SJCRH30 (cell line): ENCODE measurements at places on chromosomes 2 and 18. TPM values are rescaled to one million over a fixed set of nuclear protein-coding genes. Genes with fewer than 3 reads are reported as not detected.

Gene ANXA4
- total RNA-seq, result 2.8 and 4.7 TPM in 2 replicates

Gene IL36A
- not detected in 2 replicates for total RNA-seq

Gene GKN1
- not detected in 2 replicates for total RNA-seq

Gene NT5DC4
- not detected in 2 replicates for total RNA-seq

Gene SLC1A4
- 2.6 and 3.5 TPM in 2 replicates for total RNA-seq

Gene OLA1
- total RNA-seq, result 213 and 231 TPM in 2 replicates

Gene NAT8
- total RNA-seq, result not detected in 2 replicates

Gene DSG4
- total RNA-seq, result not detected in 2 replicates

- H3K27me3 ChIP-seq, result no peaks in the 10 kb centered on the region
- H3K27ac ChIP-seq, result no peak overlapping the region
- no peak overlapping the region for H3K4me3 ChIP-seq
These were observed 18.0 kb downstream of the KLF11 start for GRCh38 chr2:10061221-10061925.

DNA sequence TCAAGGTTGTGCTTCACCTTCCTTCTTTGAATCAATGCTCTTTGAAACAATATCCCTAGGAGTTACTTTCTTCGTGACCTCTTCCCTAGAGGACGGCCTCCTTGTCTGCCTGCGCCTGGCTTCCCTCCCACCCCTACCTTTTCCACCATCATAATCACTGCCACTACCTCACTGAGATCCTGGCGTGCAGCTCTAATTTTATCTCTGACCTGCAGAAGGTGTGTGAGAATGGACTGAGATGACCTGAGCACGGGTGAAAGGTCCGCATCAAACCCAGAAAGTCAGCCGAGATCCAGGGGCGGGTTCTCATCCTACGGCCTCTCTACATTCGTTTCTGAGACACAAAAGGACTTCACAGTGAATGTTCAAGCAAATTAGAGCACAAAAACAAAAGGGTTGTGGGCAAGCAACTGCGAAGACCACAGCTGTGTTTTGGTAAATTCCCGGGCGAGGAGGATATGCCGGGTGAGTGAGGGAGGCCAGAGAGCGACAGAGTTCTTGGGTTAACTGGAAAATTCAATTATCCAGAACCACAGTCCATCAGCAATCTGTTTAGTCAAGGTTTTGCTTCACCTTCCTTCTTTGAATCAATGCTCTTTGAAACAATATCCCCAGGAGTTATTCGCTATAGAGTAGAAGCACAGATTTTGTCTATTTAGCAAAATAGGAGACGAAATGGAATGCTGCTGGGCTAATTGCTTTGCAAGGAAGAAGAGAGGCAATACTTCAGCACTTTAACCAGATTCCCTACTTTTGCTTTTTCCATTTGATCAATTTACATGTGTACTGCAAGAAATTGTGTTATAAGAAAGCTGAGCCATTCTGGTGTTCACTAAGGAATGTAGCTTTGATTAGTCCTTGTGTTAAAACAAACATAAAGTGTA, 212.6 kb downstream of the ACKR3 start:
- DNase-seq, result peak; percentile 91
- peaks cover 32% of the 10 kb centered on the region for H3K4me1 ChIP-seq
- peak overlapping the region; percentile 89 for H3K27ac ChIP-seq

GRCh38 chr2:228657807-228658402, 476.4 kb upstream of the SPHKAP start:
- no peaks in the 10 kb centered on the region for H3K4me1 ChIP-seq
- H3K4me3 ChIP-seq, result no peak overlapping the region
- peak; percentile 63 for DNase-seq
- no peaks in the 10 kb centered on the region for H3K36me3 ChIP-seq

GRCh38 chr18:59918997-59919396, 19.2 kb downstream of the PMAIP1 start:
- H3K4me1 ChIP-seq, result peaks cover 20% of the 10 kb centered on the region
- H3K36me3 ChIP-seq, result no peaks in the 10 kb centered on the region
- no peaks in the 10 kb centered on the region for H3K27me3 ChIP-seq
- H3K27ac ChIP-seq, result peak overlapping the region; percentile 68

GRCh38 chr2:144372410-144373080, 147.4 kb downstream of the ZEB2 start:
- H3K4me3 ChIP-seq, result no peak overlapping the region
- no peak overlapping the region for H3K27ac ChIP-seq
- peaks cover 19% of the 10 kb centered on the region for H3K4me1 ChIP-seq
- H3K27me3 ChIP-seq, result no peaks in the 10 kb centered on the region
- no peaks in the 10 kb centered on the region for H3K36me3 ChIP-seq

- no peaks in the 10 kb centered on the region for H3K36me3 ChIP-seq
- peaks cover 10% of the 10 kb centered on the region for H3K4me1 ChIP-seq
- no peak overlapping the region for H3K4me3 ChIP-seq
- H3K27ac ChIP-seq, result no peak overlapping the region
- DNase-seq, result no peak
These were observed 34.8 kb upstream of the MMADHC start for GRCh38 chr2:149622343-149622742.

GRCh38 chr2:108635630-108636354, 83.5 kb upstream of the RANBP2 start:
- no peaks in the 10 kb centered on the region for H3K27me3 ChIP-seq
- no peaks in the 10 kb centered on the region for H3K36me3 ChIP-seq
- H3K27ac ChIP-seq, result no peak overlapping the region
- no peak overlapping the region for H3K4me3 ChIP-seq
- no peak for DNase-seq
- peaks cover 20% of the 10 kb centered on the region for H3K4me1 ChIP-seq

GRCh38 chr2:105072039-105072438, 34.2 kb downstream of the MRPS9 start:
- no peak overlapping the region for H3K27ac ChIP-seq
- no peaks in the 10 kb centered on the region; the same call in 1 of the 2 replicates for H3K36me3 ChIP-seq
- H3K27me3 ChIP-seq, result no peaks in the 10 kb centered on the region
- no peaks in the 10 kb centered on the region for H3K4me1 ChIP-seq
- no peak for DNase-seq

- H3K27ac ChIP-seq, result no peak overlapping the region
- no peaks in the 10 kb centered on the region for H3K36me3 ChIP-seq
- H3K27me3 ChIP-seq, result peaks cover 21% of the 10 kb centered on the region
- no peak overlapping the region for H3K4me3 ChIP-seq
These were observed 51.6 kb downstream of the APOB start for GRCh38 chr2:20992201-20992711.

- peak; percentile 88 for DNase-seq
- peak overlapping the region; percentile 52 for H3K4me3 ChIP-seq
- H3K4me1 ChIP-seq, result no peaks in the 10 kb centered on the region
- no peak overlapping the region for H3K27ac ChIP-seq
These were observed 17.5 kb upstream of the ILKAP start for GRCh38 chr2:238220892-238221521.

GRCh38 chr2:19890104-19890503, 11.7 kb downstream of the TTC32 start:
- no peak for DNase-seq
- no peak overlapping the region for H3K27ac ChIP-seq
- H3K27me3 ChIP-seq, result no peaks in the 10 kb centered on the region
- H3K4me1 ChIP-seq, result no peaks in the 10 kb centered on the region

DNA sequence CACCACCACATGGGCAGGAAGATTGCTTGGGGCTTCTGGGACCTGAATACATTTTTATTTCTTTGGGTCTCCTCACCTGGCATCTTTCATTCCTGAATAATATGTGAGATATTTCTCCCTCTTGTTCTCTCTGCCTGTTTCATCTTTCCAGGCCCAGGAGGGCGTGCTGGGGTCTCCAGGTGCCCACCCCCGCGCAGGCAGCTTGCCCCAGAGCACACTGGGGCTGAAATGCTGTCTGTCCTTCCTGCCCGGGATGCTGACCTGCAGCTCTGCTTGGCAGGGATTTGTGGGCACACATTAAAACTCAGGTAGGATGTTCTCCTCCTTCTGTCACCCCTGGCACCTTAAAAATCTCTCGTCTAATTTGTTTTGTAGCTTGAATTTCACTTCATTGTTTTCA, 39.7 kb upstream of the TEX51 start:
- no peaks in the 10 kb centered on the region for H3K27me3 ChIP-seq
- no peaks in the 10 kb centered on the region for H3K4me1 ChIP-seq
- no peaks in the 10 kb centered on the region for H3K36me3 ChIP-seq
- no peak overlapping the region for H3K4me3 ChIP-seq
